ENCODE measurements at places on chromosomes 16 and 17. TPM values are rescaled to one million over a fixed set of nuclear protein-coding genes. Genes with fewer than 3 reads are reported as not detected.

PIK3R5 gene
- total RNA-seq: not detected

KRT40 gene
- total RNA-seq: not detected

RNPS1 gene
- 267 TPM for total RNA-seq

SLC52A1 gene
- total RNA-seq: 0.41 TPM

CSH2 gene
- not detected for total RNA-seq

NPIPB6 gene
- 2.0 TPM for total RNA-seq

GPR179 gene
- total RNA-seq: 0.05 TPM

CMTM3 gene
- total RNA-seq: 90.2 TPM

GRAPL gene
- not detected for total RNA-seq

BAIAP3 gene
- total RNA-seq: 0.90 TPM

MFAP4 gene
- total RNA-seq: not detected

ARHGAP27 gene
- total RNA-seq: 11.7 TPM

SPNS2 gene
- total RNA-seq: 14.1 TPM

CHP2 gene
- not detected for total RNA-seq

C17orf50 gene
- total RNA-seq: 0.33 TPM

MMP15 gene
- 22.2 TPM for total RNA-seq

CLDN7 gene
- 0.71 TPM for total RNA-seq

NRN1L gene
- not detected for total RNA-seq

CD300LG gene
- not detected for total RNA-seq

C17orf78 gene
- not detected for total RNA-seq

CTRB2 gene
- not detected for total RNA-seq

PIK3R6 gene
- not detected for total RNA-seq

SYT17 gene
- total RNA-seq: 9.8 TPM

TBC1D3E gene
- not detected for total RNA-seq

ATP2C2 gene
- 0.09 TPM for total RNA-seq

KRT33A gene
- not detected for total RNA-seq

ALDH3A2 gene
- 176 TPM for total RNA-seq

HSD11B2 gene
- total RNA-seq: 1.7 TPM

FNDC8 gene
- total RNA-seq: 0.07 TPM

SCGB1C2 gene
- total RNA-seq: not detected

PLSCR3 gene
- total RNA-seq: 36.1 TPM

HGS gene
- 187 TPM for total RNA-seq

MILR1 gene
- total RNA-seq: 1.0 TPM

LGALS9B gene
- total RNA-seq: not detected

LMF1 gene
- 11.2 TPM for total RNA-seq

SMIM22 gene
- total RNA-seq: not detected

KRTAP4-3 gene
- not detected for total RNA-seq

KRT24 gene
- not detected for total RNA-seq

CIITA gene
- not detected for total RNA-seq

TBC1D3H gene
- not detected for total RNA-seq

FADS6 gene
- not detected for total RNA-seq

MYO1D gene
- total RNA-seq: 2.2 TPM

FBXL16 gene
- total RNA-seq: 3.1 TPM

KRTAP4-9 gene
- not detected for total RNA-seq

MT1H gene
- total RNA-seq: not detected

PRSS33 gene
- not detected for total RNA-seq
